NCI-H2171 treated with DMSO at 0.1 percent for 48 hours (cell line): ENCODE measurements at places on chromosomes 1 and 21.

DNA sequence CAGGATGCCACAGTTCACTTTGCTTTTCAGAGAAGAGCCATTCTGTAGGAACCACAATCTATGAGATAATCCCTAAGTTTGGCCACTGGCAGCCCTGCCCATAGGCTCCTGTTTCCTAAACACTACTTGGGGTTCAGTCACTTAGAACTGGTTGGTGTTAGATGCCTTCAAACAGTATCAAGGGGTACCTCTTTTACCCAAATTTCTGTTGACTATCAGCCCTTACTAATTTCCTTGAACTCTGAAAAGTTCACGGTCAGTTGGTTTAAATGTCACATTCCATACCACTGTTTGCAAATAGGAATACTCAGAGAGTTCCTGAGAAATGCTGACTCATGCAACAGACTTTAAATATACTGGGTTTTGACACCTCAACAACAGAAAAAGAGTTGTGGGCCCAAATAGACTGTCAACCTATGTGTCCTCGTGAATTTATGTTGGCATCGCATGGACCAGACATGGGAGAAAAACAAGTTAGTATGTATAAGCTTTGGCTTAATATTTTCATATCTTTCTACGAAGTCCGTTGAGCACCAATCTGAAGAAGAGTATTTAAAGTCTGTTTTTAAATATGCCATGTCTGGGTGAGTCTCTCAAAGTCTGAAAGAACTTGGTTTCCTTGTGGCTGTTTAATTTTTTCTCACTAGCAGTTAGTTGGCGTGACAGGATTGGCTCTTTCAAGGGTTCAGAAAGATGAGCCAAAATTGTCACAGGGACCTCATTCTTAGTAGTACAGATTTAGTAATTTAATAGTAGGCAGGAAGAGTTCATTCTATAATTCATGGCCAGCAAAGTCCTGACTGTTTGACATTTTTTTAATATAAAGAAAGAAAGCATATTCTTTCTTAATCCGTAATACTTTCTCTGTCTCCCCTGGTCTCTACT is 56.5 kb upstream of the ZNF326 start:
- no peak for DNase-seq

- DNase-seq = no peak
Observed at GRCh38 chr1:6918925-6919511, 133.8 kb downstream of the CAMTA1 start.

- DNase-seq = no peak
Observed at GRCh38 chr1:175309996-175310395, 117.4 kb upstream of the KIAA0040 start.

DNA sequence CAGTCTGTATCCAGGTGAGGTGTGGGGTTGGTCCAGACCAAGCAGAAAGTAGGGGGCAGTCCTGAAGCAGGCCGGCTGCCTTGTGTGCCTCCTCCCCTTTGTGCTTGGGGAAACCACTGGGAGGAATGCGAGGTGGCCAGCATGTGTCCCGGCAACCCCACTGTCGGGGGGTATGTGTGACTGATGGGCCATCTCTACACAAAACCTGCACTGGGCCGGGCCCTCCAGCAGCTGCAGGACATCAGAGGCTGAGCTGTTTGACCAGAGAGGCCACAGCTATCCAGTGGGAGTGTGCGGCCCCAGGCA is 33.3 kb downstream of the TMEM51 start:
- DNase-seq = no peak

DNA sequence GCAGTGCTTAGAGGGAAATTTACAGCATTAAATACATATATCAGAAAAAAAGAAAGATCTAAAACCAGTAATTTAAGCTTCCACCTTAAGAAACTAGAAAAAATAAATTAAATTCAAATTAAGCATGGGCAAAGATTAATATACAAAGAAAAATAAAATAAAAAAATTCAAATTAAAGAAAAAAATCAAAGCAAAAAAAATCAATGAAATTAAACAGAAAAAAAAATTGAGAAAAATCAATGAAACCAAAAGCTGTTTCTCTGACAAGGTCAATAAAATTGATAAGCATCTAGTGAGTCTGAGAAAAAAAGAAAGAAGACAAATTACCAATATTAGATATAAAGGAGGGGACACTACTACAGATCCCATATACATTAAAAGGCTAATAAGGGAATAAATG is 26.0 kb downstream of the GNG12 start:
- no peak for DNase-seq

DNA sequence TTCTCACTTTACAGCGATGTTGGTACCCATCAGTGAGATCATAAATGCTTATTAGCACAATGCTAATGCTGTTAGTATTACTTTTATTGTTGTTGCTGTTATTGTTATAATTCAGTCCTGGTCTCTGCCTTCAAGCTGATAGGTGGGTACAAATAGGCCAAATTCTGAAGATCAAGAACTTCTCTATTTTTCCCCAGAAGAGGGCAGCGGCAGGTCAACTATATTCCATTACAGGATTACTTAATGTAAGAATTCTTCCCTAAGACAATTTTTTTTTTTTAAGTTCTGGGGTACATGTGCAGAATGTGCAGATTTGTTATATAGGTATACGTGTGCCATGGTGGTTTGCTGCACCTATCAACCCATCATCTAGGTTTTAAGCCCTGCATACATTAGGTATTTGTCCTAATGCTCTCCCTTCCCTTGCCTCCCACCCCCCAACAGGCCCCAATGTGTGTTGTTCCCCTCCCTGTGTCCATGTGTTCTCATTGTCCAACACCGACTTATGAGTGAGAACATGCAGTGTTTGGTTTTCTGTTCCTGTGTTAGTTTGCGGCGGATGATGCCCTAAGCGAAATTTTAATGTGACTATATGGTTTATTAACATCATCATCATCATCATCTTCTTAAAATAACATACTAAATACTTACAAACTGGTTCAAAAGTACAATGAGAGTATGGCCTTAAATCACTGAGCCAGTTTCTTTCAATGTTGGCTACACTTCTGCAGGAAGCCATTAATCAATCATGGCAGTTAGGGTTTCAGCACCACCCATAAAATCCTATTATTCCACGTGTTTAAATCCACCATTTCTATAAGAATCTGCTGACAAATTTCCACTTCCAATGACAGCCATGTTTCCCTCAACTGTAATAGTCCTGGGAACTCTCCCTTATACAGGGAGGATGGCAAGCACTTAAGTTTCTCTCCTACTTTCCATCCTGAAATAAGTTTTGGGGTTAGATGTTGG is 19.2 kb downstream of the SLC19A2 start:
- DNase-seq = peak; percentile 16

DNA sequence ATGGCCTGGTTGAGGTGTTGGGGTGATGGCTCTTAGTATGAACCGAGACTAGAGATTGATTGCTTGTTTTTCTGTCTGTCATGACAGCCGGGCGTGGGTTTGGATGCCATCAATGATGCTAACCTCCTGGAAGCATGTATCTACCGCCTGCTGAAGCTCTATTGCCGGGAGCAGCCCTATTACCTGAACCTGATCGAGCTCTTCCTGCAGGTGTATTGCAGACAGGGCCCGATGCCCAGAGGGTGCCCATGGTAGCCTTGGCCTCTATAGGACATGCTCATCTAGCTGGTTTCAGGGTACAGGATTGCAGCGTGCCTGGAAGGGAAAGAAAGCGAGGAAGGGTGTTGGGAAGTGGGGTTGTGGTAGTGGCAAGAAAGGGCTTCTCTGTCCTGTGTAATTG is 2.6 kb upstream of the RUSC1 start:
- no peak for DNase-seq

GRCh38 chr1:164801791-164802502 is 243.0 kb downstream of the PBX1 start:
- no peak for DNase-seq

DNA sequence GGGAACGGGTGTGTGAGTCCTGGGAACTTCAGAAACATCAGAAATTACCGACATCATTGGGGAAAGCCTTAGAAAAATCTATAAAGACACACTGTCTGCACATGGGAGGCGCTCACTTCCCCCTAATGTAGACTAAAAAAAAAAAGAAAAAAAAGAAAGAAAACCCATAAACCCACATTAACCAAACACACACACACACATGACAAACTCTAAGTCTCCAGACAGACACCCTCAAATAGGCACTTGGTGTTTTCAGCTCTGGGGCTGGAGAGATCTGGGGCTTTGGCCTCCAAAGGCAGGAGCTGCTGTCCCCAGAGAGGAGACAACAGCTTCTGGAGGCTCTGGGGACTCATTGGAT is 13.2 kb upstream of the SDHB start:
- no peak for DNase-seq

DNA sequence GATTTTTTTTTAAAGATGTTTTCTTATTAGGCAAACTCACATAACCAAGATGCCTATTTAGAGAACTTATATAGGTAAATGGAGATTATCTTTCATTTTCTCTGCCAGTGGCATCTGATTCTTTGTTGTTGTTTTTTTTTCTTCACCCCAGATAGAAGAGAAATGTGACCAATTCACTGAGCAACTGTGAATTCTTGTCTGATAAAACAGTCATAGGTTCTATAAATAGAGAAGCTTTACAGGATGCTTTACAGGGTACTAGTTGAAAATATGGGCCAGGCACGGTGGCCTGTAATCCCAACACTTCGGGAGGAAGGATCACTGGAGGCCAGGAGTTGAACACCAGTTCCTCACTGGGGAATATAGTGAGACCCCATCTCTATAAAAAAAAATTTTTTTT is 50.7 kb upstream of the LAMC2 start:
- no peak for DNase-seq

DNA sequence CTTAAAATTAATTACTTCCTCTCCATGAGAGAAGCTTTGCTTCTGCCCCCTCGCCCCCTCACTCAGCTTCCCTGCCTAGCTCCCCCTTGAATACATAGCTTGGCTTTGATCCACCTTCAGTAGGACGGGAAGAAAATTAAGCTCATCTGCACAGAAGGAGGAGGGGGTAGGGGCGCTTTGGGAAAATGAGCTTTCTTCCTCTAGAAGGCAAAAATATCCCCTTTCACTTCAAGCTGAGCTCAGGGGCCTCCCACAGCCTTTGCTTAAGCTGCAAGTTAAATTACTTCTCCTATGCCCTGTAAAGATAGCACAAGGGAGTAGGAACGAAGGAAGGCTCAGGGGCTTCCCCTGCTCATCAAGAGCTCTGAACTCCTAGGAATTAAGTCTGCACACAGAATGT is 65.2 kb upstream of the GOLT1A start:
- no peak for DNase-seq

- DNase-seq = no peak
Observed at GRCh38 chr1:222618880-222619596, 1.1 kb downstream of the MIA3 start.

GRCh38 chr1:182263706-182264105 is 127.9 kb downstream of the GLUL start:
- DNase-seq = no peak

- DNase-seq = no peak
Observed at GRCh38 chr1:83741770-83742169, 257.2 kb downstream of the TTLL7 start.

DNA sequence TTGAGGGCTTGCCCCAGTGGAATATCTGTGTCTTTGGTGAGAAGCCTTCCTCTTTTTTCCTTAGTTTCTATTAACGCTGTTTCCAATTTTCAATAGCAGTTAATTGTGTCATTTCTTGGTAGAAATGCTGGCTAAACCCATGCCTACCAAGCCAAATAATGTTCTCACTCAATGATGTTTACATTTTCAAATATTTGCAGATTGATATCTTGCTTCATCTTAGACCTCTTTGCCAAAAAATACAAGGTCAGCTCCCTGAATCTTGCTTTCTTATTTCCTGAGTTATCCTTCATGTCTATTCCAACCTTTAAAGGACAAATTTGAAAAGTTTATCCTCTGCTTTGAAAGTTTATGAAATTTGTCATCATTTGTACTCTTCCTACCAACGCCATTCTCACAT is 5.1 kb downstream of the KCNJ15 start:
- no peak for DNase-seq

DNA sequence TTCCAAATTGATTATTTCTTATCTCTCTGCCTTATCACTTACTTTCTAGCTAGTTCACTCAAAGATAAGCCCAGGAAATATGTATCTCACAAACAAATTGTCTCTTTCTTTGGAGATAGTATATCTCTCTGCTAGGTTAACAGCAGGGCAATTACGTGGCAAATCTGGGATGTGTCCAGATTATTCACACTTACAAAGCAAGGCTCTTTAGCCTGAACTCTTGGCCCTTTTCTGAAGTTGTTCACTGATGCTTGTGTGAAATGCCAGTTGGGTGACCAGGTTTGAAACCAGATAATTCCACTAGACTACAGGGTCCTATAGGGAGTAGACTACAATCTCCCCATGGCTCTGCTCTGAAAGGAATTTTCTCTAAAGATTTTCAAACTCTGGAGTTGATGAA is 30.8 kb upstream of the FAM78B start:
- DNase-seq = no peak

DNA sequence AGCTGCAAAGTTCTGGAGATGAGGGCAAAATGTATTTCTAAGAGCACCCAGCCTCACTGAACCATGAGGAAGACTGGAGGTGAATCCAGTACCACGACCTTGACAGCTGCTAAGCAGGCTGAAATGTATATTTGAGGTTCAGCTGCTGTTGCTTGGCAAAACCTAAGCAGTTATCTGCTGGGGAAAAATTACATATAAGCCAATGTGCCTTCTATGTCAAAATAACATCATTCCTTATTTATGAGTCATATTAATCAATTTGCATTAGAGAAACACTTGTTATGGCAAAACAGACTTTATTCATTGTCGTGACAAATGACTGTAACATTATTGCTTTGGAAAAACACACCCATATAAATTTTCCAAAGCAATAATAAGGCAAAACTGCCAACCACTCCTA is 560.5 kb upstream of the NR5A2 start:
- DNase-seq = no peak

DNA sequence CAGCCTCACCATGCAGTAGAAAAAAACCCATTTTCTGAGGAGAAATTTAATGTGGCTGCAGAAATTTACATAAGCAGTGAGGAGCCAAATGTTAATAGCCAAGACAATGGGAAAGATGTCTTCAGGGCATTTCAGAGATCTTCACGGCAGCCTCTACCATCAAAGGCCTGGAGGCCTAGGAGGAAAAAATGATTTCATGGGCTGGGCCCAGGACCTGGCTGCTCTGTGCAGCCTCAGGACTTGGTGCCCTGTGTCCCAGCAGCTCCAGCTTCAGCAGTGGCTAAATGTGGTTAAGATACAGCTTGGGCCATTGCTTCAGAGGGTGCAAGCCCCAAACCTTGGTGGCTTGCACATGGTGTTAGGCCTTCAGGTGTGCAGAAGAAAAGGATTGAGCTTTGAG is 48.0 kb upstream of the PDE4B start:
- DNase-seq = no peak

DNA sequence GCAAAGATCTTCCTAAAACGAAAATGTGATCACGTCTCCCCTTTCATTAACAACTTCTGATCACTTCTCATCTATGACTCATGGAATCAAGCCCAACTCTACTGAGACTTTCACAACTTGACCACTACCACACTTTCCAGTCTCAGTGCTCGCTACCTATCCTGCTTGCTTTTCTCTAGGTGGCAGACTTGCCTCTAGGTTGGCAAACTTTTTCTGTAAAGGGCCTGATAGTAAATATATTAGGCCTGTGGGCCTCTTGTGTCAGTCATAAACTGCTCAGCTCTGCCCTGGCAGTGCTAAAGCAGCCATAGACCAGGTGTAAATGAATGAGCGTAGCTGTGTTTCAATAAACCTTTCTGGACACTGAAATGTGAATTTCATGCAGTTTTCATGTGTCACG is 21.5 kb upstream of the HMGB4 start:
- no peak for DNase-seq
